ENCODE measurements at places on chromosomes 11 and 22.
A peak's percentile ranks its signal among the peaks of the same experiment; 100 is the strongest.

- no peaks in the 10 kb centered on the region for H3K27me3 ChIP-seq
- no peaks in the 10 kb centered on the region for H3K36me3 ChIP-seq
These were observed 92.3 kb downstream of the BLID start for GRCh38 chr11:122023614-122024250.

- H3K4me1 ChIP-seq: no peaks in the 10 kb centered on the region
- no peak overlapping the region for H3K27ac ChIP-seq
- H3K4me3 ChIP-seq: no peak overlapping the region
- no peaks in the 10 kb centered on the region for H3K27me3 ChIP-seq
- H3K36me3 ChIP-seq: peaks cover 9% of the 10 kb centered on the region
These were observed 14.6 kb downstream of the RPS6KA4 start for GRCh38 chr11:64373598-64373974.

DNA sequence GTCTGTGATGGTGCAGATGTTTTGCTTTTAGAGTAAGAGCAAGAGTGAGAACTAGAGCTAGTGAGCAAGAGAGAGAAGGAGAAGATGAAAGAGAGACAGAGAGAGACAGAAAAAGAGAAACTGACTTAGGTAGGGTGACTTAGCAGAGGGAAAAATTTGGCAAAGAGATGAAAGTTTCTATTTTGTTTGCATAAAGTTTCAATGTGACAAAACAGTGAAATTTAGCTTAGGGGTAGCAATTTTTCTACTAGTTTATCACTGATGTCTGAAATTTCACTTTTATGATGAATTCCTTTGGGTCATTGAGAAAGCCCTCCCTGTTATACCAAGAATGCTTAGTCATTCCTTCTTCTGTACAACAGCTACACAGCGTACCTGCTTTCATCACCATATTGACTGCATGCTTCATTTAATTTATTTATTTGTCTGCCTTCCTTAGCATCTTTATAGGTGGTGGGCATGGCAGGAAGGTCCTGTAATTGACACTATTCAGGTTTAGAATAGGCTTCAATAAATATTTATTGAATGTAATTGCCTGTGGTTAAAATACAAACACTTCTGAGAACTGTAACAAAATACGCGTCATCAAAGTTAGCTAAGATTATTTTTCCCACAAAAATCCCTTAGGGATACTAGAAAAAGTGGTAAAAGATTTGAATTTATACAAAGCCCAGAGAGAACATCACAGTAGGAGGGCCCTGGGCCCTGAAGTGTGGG is 19.9 kb upstream of the CTSC start:
- H3K4me1 ChIP-seq: peaks cover 47% of the 10 kb centered on the region
- H3K36me3 ChIP-seq: no peaks in the 10 kb centered on the region
- no peaks in the 10 kb centered on the region for H3K27me3 ChIP-seq
- peak overlapping the region; percentile 81 for H3K27ac ChIP-seq
- peak overlapping the region; percentile 47 for H3K4me3 ChIP-seq

DNA sequence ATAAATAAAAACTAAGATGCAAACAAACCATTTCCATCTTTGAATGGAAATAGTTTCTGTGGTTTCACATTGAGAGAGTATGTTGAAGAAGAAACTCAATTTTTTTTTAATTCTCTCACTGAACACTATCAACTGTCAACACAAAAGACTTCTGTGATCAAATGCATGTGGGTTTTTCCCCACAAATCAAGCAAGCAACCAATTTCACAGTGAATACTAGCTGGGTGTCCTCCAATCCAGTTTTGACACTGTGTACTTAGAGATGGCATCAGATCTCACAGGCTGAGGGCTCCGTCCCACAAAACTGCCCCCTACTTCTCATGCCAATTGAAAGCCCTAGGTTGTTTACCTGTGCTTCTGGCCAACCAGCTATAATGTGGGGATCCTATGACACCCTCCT is 34.5 kb downstream of the CTSC start:
- peaks cover 88% of the 10 kb centered on the region for H3K36me3 ChIP-seq
- H3K4me1 ChIP-seq: peaks cover 45% of the 10 kb centered on the region
- peak overlapping the region; percentile 4 for H3K27ac ChIP-seq
- H3K27me3 ChIP-seq: no peaks in the 10 kb centered on the region
- no peak overlapping the region for H3K4me3 ChIP-seq
- DNase-seq: no peak

- no peaks in the 10 kb centered on the region for H3K36me3 ChIP-seq
- H3K4me1 ChIP-seq: peaks cover 6% of the 10 kb centered on the region
- DNase-seq: no peak
- H3K27ac ChIP-seq: no peak overlapping the region
- peaks cover 40% of the 10 kb centered on the region for H3K27me3 ChIP-seq
These were observed 14.7 kb downstream of the SCUBE2 start for GRCh38 chr11:9076661-9077060.

- no peak overlapping the region for H3K27ac ChIP-seq
- H3K4me3 ChIP-seq: no peak overlapping the region
- H3K36me3 ChIP-seq: no peaks in the 10 kb centered on the region
- H3K27me3 ChIP-seq: peaks cover 8% of the 10 kb centered on the region
These were observed 8.3 kb upstream of the INSC start for GRCh38 chr11:15106201-15106965.

GRCh38 chr11:75591371-75591770 is 29.3 kb downstream of the SERPINH1 start:
- peaks cover 4% of the 10 kb centered on the region for H3K4me1 ChIP-seq
- peaks cover 34% of the 10 kb centered on the region for H3K27me3 ChIP-seq
- no peaks in the 10 kb centered on the region for H3K36me3 ChIP-seq
- no peak for DNase-seq
